Stimulated activated CD4-positive, alpha-beta T cell treated with anti-CD3 and anti-CD28 coated beads, Interleukin-4, amount 100 ng/mL, for 4 hours (primary cell): ENCODE measurements at places on chromosomes 2 and 18.

DNA sequence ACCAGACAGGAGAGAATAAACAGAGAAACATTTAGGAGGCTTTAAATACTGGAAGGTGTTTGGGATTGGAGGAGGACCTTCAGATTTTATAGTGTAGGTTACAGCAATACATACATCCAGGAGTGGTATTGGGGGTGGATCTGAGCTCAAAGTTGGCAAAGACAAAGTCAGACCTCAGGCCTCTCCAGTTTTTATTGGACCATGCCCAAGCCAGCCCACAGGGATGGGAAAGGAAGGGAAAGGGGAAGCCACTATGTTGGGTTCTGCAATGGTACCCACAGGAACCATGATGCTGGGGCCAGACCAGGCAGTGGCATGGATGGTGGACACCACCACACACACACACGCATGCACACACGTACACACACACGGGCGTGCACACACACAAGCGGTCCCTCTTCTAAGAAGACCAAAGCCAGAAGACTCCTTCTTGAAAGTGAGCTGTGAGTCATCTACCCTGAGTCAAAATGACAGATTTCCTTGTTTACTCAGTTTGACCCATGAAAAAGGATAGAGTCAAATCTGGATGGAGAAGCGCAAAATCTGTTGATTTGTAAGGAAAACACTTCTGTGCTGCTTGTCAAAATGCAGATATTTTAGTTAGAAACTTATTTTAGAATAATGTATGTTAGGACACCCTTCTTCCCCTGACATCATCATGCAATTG is 87.9 kb downstream of the TRABD2A start:
- no peak for DNase-seq

DNA sequence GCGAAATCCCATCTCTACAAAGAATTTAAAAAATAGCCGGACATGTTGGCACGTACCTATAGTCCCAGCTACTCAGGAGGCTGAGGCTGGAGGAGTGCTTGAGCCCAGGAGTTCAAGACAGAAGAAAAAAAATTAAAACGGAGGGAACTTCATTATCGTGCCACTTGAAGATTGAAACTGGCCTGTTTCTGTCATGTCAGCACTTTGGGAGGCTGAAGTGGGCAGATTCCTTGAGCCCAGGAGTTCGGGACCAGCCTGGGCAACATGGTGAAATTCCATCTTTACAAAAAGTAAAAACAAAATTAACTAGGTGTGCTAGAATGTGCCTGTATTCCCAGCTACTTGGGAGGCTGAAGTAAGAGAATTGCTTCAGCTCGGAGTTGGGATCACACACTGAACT is 3.0 kb upstream of the TEX44 start:
- DNase-seq: no peak

- DNase-seq: no peak
These were observed 908 bp downstream of the STAT1 start for GRCh38 chr2:191012845-191013681.

GRCh38 chr18:79625924-79626561 is 53.6 kb upstream of the CTDP1 start:
- DNase-seq: no peak

DNA sequence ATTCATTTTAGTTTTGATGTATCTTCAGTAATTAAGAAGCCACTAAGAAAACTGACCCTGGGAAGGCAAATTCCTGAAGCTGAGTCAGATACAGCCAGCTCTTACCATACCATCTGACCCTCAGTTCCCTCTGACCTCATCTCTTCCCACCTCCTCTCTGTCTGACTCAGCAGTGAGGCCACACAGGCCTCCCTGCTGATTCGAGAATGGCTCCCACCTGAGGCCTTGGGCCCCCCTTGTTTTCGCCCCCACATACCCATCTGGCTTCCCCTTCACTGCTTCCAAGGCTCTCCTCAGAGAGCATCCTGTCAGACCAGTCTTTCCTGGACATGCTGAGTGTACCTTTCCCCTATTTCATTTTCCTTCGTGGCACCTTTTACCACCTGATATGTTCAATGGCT is 71.0 kb upstream of the CYP1B1 start:
- DNase-seq: no peak

DNA sequence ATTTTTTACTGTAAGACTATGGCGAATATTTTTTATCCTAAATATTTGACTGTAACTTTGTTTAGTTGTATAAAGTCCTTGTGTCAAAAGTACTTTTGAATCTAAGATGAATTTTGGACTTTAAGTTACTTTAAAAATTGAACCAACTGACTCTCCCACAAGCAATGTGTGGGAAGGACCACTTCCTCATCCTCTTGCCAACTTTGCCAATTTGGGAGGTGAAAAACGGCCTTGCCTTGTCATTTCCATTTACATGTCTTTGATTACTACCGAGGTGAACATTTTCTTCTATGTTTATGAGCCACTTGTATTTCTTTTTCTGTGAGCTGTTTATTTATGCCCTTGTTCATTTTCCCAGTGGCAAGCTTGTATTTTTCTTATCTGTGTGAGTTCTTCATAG is 12.8 kb upstream of the MSGN1 start:
- DNase-seq: no peak

GRCh38 chr18:12839526-12840196 is 44.4 kb downstream of the PTPN2 start:
- peak; percentile 51 for DNase-seq

DNA sequence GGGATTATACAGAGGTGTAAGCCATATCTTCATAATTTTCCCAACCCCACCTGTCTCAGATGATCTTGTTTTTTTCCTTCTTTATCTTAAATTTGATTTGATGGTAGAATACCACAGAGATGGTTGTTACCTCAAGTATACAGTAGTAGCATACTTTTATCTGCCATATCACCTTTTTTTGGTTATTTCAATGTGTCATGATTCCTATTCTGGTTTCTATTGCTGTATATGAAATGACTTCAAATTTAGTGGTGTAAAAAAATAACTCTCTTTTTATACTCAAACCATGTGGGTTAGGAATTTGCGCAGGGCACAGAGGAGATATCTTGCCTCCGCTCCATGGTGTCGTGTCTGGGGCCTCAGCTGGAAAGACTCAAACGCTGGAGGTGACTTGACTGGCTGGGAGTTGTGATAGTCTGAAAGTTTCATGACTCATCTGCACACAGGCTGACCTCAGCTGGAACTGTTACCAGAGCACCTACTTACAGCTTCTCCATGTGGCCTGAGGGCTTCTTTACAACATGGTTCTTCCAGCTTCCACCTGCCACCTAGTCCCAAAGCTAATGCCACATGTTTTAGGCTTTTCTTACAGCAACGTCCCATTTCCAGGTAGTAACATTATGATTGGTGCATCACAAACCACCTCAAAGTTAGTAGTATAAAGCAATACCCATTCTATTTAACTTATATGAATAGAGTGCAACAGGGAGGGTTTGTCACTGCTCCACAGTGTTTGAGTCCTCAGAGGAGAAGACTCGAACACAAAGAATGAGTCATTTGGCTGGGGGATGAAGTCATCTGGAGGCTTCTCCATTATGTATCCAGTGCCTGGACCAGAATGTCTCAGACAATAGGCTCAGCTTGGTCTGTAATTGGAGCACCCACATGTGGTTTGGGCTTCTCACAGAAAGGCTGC is 82.3 kb upstream of the XPO1 start:
- no peak for DNase-seq

DNA sequence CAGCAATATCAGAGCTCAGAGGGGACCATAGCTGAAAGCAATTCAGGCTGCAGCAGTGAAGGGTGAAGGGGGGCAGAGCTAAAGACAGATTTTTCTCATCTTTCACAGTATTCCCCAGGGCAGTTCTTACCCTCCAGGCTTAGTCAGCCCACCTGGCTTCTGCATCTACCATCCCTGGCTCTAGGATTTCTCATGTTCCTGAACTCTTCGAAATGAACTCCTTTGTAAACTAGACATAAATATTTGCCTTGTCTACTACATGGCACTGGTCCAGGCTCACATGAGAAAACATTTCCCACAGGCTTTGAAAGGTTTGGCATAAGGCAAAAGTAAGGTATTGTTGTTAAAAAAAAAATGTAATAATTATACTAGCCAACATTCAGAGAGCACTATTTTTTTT is 23.6 kb upstream of the NEB start:
- no peak for DNase-seq

GRCh38 chr2:32926708-32927084 is 20.1 kb upstream of the LTBP1 start:
- DNase-seq: no peak

DNA sequence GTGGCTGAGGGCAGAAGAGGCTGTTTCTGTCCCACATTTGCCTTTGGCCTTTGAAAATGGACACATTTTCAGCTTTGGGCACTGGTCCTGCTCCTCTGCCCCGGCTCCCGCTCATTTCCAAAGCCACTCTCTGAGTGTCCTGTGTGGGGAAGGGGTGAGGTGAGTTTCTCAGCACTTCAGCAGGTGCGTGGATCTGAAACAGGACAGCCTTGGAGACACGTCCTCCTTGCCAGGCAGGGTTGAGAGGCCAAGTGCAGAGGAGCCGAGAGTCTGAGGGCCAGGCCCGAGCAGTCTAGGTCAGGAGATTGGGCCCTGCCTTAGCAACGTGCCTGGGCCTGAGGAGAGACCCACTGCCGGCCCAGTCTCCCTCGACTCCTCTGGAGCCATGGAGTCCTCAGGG is 21.9 kb upstream of the ALPI start:
- DNase-seq: no peak

GRCh38 chr2:120930864-120931263 is 195.2 kb downstream of the GLI2 start:
- no peak for DNase-seq

DNA sequence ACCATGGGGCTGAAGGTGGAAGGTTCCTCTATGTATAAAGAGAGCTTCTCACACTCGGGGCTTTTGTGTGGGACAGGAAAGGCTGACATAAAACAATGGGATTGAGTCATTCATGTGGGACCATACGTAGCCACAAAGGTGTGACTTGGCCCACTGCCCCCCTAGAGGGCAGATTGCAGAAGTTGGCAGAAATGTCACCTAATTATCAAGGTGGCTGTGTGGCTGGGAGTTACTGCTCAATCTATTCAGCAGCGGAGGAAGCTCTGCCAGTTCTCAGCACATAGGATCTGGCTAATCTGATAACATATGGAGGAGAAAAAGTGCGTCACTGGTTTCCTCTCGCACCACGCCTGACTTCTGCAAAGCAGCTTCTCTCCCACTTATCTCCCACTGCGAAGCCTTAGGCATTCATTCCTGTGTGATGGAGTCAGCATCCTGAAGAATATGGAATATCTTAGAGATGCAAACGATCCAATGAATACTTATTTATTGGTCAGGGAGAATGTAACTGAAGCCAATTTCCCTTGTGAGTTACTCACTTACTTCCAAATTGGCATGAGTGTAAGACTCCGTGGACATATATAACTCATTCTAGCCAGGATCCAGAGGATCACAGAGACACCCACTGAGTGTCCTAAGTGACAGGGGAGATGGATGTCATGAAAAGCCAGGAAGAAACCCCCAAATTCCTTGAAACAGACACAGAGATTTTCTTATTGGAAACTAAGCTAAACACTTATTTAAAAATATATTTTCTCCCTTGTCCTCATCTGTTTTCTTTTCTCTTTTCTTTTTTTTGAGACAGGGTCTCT is 344.8 kb downstream of the TGIF1 start:
- no peak for DNase-seq

DNA sequence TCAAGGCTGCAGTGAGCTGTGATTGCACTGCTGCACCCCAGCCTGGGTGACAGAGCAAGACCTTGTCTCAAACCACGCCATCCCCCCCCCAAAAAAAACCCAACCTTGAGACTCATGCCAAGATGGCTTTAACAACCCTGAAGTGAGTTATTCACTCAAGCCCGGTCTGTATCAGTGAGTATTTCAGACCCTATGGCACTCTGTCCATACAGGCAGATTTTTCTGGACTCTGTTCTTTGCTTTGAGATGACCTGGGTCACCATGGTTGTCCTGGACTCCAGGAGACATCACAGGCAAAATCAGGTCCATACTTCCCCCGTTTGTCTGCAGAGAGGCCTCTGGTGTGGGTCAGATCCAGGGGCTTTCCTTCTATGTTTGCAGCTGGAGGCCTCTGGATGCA is 91.7 kb downstream of the TGOLN2 start:
- DNase-seq: no peak

GRCh38 chr2:5693287-5694201 is 1.4 kb downstream of the SOX11 start:
- no peak for DNase-seq

DNA sequence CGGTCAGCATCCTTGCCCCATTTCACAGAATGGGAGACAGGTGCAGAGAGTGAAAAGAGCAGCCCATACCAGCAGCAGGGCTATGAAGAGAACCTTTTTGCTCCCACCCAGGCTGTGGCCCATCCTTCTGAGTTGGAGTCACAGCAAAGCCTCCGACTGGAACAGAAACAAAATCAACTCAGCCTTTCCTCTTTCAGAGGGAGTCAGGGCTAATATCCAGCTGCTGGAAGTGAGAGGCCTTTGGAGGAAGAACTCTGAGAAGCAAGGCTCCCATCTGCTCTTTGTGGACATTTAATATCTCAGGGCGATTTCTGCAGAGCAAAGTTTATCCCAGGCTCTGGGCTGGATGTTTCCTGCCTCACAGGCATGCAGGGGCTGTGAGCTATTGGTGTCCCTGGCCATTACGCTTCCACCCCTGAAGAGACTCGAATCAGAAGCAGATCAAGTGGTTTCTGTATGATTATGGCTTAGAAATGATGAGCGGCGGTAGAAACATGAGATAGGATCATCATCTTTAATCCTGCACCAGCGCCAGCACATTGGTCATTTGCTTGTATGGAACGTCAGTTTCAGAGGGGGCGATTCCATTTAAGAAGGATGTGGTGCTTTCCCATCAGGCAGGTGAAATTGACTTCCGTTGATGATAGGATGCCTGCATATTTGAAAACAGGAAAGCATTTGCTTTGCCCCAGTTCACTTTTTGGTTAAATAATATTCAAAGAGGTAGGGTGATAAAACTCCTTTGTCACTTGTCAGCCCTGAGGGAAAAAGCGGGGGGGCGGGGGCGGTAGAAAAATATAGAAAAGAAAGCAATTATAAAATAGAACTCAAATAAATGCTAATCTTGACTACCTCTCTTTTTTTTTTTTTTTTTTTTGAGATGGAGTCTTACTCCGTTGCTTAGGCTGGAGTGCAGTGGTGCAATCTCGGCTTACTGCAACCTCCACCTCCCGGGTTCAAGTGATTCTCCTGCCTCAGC is 152.4 kb downstream of the LRRC30 start:
- no peak for DNase-seq

- DNase-seq: no peak
These were observed 1.6 kb upstream of the NAGK start for GRCh38 chr2:71066856-71067255.

DNA sequence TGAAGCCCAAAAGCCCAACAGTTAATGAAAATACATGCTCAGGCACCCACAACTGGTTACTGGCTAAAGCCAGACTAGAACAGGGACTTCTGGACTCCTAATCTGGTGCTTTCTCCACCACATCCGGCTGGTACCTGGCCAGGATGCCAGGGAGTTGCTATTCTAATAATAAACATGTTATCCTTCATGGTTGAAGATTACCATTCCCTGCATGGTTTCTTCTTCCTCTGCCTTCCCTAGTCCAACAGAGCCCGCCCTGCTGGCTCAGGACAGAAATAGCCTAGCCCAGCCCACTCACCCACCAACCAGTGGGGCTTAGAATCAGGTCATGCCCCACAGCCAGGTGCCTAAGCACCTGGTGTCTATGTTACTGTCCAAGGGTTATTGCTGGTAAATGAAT is 184.2 kb downstream of the TMEM247 start:
- no peak for DNase-seq

GRCh38 chr2:1640301-1641135 is 103.8 kb downstream of the PXDN start:
- no peak for DNase-seq

GRCh38 chr18:8349608-8350323 is 259.5 kb upstream of the RAB12 start:
- no peak for DNase-seq
